ENCODE measurements at places on chromosomes 3 and 15. TPM values are rescaled to one million over a fixed set of nuclear protein-coding genes. Genes with fewer than 3 reads are reported as not detected.

Gene P2RY14
- 9.4 TPM for total RNA-seq

DNA sequence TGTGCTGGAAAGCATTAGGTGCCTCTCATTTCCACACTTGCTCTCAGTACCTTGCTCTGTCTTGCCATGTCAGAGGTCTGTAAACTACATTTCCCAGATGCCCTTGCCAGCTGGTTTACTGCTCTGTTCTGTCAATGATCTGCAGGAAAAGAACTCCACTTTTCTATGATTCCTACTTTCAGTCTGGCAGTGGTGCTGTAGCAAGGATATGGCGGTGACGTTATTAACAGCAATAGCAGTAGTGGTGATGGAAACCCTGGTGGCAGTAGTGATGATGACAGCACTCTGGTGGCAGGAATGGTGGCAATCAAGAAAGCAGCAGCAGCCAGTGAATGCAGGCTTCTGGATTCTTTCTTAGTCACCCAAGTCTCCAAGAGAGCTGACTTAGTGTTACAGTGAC is 665.2 kb downstream of the DIPK2A start:
- H3K27ac ChIP-seq = no peak overlapping the region
- DNase-seq = no peak
- no peaks in the 10 kb centered on the region for H3K4me1 ChIP-seq
- H3K4me3 ChIP-seq = no peak overlapping the region
- no peaks in the 10 kb centered on the region for H3K27me3 ChIP-seq

- no peak for DNase-seq
- no peaks in the 10 kb centered on the region for H3K27me3 ChIP-seq
- no peaks in the 10 kb centered on the region for H3K4me1 ChIP-seq
- H3K4me3 ChIP-seq = no peak overlapping the region
Measured at GRCh38 chr3:29011441-29011840, 269.4 kb upstream of the RBMS3 start.

Gene C3orf85
- total RNA-seq = not detected

DNA sequence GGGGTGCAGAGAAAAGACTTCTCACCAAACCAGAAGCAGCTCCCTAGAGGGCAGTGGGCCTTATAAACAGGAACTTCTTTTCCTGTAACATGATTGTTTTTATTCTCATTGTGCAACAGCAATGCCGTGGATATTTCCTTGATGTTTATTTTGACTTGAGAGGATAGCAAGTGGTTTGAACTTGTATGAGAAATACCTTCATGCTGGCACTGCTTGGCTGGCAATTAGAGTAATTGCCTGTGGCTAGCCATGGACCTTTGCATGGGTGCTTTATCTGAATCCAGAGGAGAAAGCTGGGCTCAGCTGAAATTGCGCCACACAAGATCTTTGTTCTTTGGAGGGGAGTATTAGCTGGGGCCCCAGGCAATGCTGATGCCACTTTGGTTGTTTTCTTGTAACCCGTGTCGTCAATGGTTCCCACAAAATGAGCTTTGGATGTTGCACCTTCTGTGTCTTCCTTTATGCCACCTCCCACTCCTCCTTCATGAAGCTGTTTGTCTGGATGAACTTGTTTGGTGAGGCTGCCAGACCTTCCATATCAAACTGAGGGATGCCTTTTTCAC is 37.9 kb downstream of the CMTM8 start:
- H3K36me3 ChIP-seq = peaks cover 2% of the 10 kb centered on the region
- no peak overlapping the region for H3K4me3 ChIP-seq
- H3K27ac ChIP-seq = no peak overlapping the region
- no peaks in the 10 kb centered on the region for H3K27me3 ChIP-seq
- no peak for DNase-seq

Gene GALNT15
- total RNA-seq = not detected

- no peak overlapping the region for H3K4me3 ChIP-seq
- no peaks in the 10 kb centered on the region for H3K36me3 ChIP-seq
- no peak for DNase-seq
- no peaks in the 10 kb centered on the region for H3K4me1 ChIP-seq
- H3K27ac ChIP-seq = no peak overlapping the region
Measured at GRCh38 chr15:96252148-96252547, 78.4 kb upstream of the NR2F2 start.

- peaks cover 47% of the 10 kb centered on the region for H3K4me1 ChIP-seq
- DNase-seq = no peak
- H3K27ac ChIP-seq = no peak overlapping the region
- peaks cover 71% of the 10 kb centered on the region for H3K36me3 ChIP-seq
- H3K4me3 ChIP-seq = no peak overlapping the region
Measured at GRCh38 chr3:17050071-17050470, 165.3 kb downstream of the PLCL2 start.

Gene CKMT1B
- total RNA-seq = 0.86 TPM

- H3K4me3 ChIP-seq = no peak overlapping the region
- no peaks in the 10 kb centered on the region for H3K27me3 ChIP-seq
- H3K36me3 ChIP-seq = peaks cover 10% of the 10 kb centered on the region
- peaks cover 4% of the 10 kb centered on the region for H3K4me1 ChIP-seq
Measured at GRCh38 chr3:132592216-132592615, 4.9 kb upstream of the ACKR4 start.

Gene AP2M1
- total RNA-seq = 238 TPM

Gene GOLGA8T
- total RNA-seq = not detected

DNA sequence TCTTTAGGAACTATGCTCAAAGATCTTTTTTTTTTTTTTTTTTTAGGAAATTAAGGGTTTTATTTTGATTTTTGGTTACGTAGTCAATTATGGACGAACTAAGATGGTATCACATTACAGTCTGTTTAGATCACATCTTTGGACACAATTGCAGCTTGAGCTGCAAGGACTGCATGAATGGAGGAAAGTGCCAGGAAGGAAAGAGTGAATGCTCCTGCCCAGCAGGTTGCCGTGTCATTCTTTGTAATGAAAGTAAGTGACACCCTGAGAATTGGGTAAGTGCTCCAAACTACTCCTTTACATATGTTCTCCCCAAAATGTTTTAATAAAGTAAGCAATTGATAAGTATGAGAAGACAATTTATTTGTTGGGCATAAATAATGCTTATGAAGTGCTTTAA is 716.5 kb upstream of the GOLIM4 start:
- no peaks in the 10 kb centered on the region for H3K36me3 ChIP-seq
- no peak overlapping the region for H3K4me3 ChIP-seq
- H3K27ac ChIP-seq = no peak overlapping the region
- peaks cover 2% of the 10 kb centered on the region for H3K27me3 ChIP-seq
- H3K4me1 ChIP-seq = no peaks in the 10 kb centered on the region

GRCh38 chr3:9820946-9821345 is 10.9 kb downstream of the TTLL3 start:
- no peak for DNase-seq
- H3K4me3 ChIP-seq = no peak overlapping the region
- H3K27me3 ChIP-seq = no peaks in the 10 kb centered on the region
- H3K27ac ChIP-seq = no peak overlapping the region
- peaks cover 16% of the 10 kb centered on the region for H3K36me3 ChIP-seq

Gene GOLGA8H
- not detected for total RNA-seq

- H3K4me3 ChIP-seq = no peak overlapping the region
- no peak overlapping the region for H3K27ac ChIP-seq
- DNase-seq = no peak
- peaks cover 3% of the 10 kb centered on the region for H3K27me3 ChIP-seq
- H3K36me3 ChIP-seq = peaks cover 2% of the 10 kb centered on the region
Measured at GRCh38 chr3:170889630-170890029, 18.8 kb downstream of the EIF5A2 start.

- no peaks in the 10 kb centered on the region for H3K4me1 ChIP-seq
- no peak overlapping the region for H3K27ac ChIP-seq
- no peaks in the 10 kb centered on the region for H3K27me3 ChIP-seq
- H3K4me3 ChIP-seq = no peak overlapping the region
Measured at GRCh38 chr15:84797212-84797611, 19.9 kb upstream of the ALPK3 start.

Gene DUOXA1
- not detected for total RNA-seq

- no peak overlapping the region for H3K27ac ChIP-seq
- H3K36me3 ChIP-seq = no peaks in the 10 kb centered on the region
- no peak for DNase-seq
- no peak overlapping the region for H3K4me3 ChIP-seq
- H3K27me3 ChIP-seq = no peaks in the 10 kb centered on the region
Measured at GRCh38 chr3:3605226-3605625, 194.0 kb upstream of the LRRN1 start.

DNA sequence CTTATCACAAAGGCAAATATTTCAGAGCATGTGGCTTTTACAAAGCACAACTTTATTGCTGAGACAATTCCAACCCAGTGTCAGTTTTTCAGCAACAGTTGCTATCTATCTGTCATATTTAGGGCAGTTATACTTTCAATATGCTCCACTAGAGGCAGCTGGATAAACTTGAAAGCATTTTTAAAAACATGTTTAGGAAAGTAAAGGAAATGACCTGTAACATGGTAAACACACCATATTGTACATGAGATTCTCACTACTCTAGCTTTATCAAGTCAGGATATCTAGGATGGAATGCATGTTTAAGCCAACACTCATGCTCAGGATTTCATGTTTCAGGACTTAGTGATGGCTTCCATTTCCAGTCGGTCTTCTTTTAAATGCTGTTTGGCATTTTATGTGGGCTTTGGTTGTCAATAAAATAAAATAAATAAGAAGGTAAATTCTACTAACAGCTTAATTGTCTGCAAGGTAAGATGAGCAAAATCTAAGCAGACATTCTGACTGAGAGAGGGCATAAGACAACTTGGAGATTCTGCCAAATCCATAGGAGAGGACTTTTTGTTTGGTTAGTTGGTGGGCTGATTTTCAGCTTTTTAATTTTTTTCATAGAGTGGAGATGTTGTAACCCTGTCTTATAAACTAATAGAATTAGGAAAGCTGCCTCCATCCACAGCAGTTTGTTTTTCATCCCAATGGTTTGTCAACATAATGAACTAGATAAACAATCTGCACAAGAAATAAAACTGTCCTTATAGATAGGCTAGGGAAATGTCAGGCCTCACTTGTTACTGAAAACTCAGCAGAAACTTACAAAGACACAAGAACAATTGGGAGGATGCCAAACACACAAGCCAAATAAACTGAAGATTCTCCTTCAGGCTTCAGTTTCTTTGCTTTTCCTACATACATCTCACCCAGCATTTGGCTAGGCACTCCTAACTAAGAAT is 63.4 kb upstream of the CPB1 start:
- H3K27ac ChIP-seq = no peak overlapping the region
- H3K4me1 ChIP-seq = no peaks in the 10 kb centered on the region
- no peak for DNase-seq

DNA sequence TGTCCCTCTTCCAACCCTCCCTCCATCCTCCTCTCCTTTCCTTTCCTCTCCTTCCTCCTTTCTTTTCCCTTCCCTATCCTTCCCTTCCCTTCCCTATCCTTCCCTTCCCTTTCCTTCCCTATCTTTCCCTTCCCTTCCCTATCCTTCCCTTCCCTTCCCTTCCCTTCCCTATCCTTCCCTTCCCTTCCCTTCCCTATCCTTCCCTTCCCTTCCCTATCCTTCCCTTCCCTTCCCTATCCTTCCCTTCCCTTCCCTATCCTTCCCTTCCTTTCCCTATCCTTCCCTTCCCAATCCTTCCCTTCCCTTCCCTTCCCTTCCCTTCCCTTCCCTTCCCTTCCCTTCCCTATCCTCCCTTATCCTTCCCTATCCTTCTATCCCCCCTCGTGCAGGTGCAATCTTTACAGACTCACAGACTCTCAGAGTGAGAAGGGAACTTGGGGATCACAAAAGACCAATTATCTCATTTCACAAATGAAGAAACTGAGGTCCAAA is 31.5 kb downstream of the RASGRF1 start:
- no peak overlapping the region for H3K4me3 ChIP-seq
- H3K27me3 ChIP-seq = peaks cover 19% of the 10 kb centered on the region
- DNase-seq = no peak
- no peak overlapping the region for H3K27ac ChIP-seq
- H3K4me1 ChIP-seq = no peaks in the 10 kb centered on the region

Gene MRAS
- total RNA-seq = 0.42 TPM

DNA sequence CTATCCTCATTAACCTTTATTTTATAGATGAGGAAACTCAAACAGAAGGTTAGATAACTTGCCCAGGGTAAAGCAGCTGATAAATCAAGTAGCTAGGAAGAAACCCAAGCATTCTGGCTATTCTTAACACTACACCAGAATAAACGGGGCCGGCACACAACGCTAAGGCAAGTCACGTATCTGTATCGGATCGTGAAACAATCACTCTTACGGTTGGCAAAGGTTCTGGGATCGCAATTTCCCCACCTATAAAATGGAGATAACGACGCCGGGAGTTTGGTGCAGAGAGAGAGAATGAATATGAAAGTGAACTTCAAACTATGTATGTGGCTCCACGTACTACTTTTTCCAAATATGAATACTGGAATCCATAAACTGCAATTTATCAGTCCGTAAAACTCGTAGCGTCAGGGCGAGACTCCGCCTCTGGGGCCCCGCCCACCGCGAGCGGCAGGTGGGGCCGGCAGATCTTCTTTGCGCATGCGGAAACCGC is 252 bp upstream of the ARMC8 start:
- peaks cover 38% of the 10 kb centered on the region for H3K4me1 ChIP-seq
- DNase-seq = peak; percentile 82
- H3K36me3 ChIP-seq = peaks cover 11% of the 10 kb centered on the region

- H3K27ac ChIP-seq = no peak overlapping the region
- no peak overlapping the region for H3K4me3 ChIP-seq
- no peaks in the 10 kb centered on the region for H3K4me1 ChIP-seq
- peaks cover 1% of the 10 kb centered on the region for H3K27me3 ChIP-seq
- H3K36me3 ChIP-seq = no peaks in the 10 kb centered on the region
- DNase-seq = no peak
Measured at GRCh38 chr15:29533647-29534046, 264.0 kb upstream of the NSMCE3 start.

GRCh38 chr3:98482717-98483482 is 14.6 kb upstream of the OR5K2 start:
- peaks cover 8% of the 10 kb centered on the region for H3K27me3 ChIP-seq
- DNase-seq = no peak
- no peak overlapping the region for H3K4me3 ChIP-seq

Measured in activated T-helper 1 cell treated with anti-CD3 and anti-CD28 coated beads, Interleukin-12 subunit alpha, Interleukin-12 subunit beta, Interleukin-2, Interleukin-4 antibody, amounts not matched to agents 30 ng/mL and 10 ng/mL and 1 ng/mL, durations not matched to agents 14 hours and 24 hours and 36 hours (primary cell).